RWPE1 (cell line): ENCODE measurements at places on chromosomes 1 and 21.

GRCh38 chr21:38780879-38781278 lies 24.9 kb upstream of the ETS2 start:
- no peak for DNase-seq

DNA sequence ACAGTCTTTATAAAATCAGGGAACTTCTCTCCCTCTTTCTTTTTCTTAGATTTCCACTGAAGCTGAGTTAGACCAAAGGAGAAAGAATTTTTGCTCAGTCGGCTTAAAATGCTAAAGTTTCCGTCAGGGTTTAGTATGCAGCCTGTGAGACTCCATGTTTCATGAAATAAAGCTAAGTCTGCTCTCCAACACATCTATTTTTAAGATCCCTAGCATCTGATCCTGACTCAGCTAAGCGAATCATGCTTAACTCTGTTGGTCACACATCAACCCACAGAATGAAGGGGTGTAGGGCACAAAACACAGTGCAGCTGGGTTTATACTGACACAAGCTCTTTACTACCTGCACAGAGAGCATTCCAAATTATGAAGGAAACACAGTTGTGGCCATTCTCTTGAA lies 102.4 kb upstream of the ZNF281 start:
- DNase-seq = peak; percentile 66

GRCh38 chr1:168708698-168709404 lies 20.2 kb downstream of the DPT start:
- no peak for DNase-seq

DNA sequence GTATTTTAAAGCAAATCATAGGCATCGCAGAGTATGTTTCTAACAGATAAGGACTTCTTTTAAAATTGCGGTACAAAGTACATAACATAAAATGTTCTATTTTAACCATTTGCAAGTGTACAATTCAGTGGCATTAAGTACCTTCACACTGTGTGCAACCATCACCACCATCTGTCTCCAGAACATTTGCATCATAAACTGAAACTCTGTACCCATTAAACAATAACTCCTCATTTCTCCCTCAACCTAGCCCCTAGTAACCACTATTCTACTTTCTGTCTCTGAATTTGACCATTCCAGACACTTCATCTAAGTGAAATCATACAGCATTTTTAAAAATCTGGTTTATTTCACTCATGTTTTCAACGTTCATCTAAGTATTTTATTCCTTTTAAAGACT lies 16.6 kb upstream of the ATF3 start:
- no peak for DNase-seq

DNA sequence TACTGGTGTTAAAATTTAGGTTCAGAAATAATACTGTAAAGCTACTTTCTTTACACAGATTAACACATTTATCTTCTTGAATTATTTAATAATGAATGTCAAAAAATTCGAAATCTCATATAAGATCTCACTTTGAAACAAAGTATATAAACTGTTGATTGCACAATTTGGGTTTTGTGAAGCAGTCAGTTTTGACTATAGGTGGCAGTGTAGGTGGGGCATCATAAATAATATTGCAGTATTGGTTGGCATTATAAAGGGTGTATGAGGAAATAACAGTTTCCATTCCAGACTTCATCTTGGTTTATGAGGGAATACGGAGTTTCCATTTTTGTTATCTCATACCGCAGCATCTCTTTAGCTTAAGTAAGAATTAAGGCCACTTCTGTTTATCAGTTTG lies 49.9 kb downstream of the SUCO start:
- DNase-seq = peak; percentile 2

DNA sequence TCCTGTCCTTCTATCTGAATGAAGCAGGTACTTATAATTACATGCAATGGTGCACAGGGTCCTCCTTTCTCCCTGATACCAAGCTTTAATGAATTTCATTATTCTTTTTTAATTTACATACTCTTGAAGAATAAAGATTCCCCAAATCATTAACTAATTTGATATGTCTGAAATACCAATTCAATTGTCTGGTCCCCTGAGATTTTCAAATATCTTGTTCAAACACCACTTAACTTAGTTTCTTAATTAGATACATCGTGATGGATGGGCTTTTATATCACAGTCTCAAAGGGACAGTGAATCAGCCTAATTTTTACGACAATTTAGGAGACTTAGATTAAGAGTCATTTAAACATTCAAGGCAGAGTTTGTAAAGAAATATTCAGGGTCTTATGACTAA lies 1054.6 kb downstream of the PLA2G4A start:
- DNase-seq = no peak

DNA sequence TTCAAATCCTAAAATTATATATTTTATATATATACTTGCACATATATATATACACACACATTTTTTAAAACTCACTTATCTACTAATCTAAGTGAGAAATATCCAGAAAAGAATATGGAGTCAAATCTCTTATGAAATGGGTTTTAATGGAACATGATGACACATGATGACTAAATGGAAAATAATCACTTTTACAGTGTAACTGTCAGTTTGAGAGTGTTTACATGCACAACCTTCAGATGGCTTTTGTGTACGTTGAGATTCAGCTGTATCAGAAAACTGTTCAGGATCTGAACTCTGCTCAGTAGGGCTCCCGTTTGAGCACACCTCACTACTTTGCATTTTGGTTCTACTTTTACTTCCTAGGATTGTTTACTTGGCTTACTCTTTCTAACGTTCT lies 189.8 kb downstream of the DNAH14 start:
- DNase-seq = peak; percentile 3

- DNase-seq = no peak
Measured at GRCh38 chr1:193540511-193540910, 354.1 kb upstream of the B3GALT2 start.

GRCh38 chr1:214314178-214314843 lies 33.4 kb downstream of the SMYD2 start:
- no peak for DNase-seq

DNA sequence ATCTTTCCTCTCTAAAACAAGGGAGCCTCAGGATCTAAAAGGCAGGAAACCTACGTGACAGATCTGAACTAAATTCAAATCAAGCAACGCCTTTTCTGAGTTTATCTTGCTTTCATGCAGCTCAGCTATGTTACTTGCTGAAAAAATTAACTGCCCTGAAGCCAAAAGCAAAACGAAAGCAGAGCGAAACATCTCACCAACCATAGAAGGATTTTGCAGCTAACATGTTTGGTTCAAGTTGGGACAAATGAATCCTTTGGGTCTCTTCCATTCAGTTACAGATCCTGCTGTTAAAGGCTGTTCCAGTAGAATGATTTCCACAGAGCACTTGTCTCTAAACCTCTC lies 482 bp downstream of the SLC2A5 start:
- DNase-seq = no peak

GRCh38 chr1:108130794-108131193 lies 69.3 kb downstream of the SLC25A24 start:
- DNase-seq = no peak

DNA sequence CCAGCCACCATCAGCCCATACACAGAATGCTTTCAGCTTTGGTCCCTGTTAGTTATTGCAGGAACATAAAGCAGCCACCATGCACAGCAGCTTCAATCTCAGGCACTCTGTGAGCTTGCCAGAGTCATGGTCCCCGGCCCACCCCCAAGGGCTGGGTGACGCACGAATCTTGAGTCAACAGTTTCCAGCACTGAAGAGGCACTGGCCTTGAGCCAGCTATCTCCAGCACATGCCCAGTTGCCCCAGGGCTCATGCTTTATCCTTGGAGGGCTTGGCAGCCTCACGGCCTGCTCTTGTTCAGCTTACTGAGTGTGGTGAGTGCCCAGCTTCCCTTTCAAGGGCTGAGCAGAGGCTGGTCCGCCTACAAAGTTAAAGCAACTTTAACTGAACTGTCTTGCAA lies 200.7 kb upstream of the RAB4A start:
- peak; percentile 81 for DNase-seq

- DNase-seq = no peak
Measured at GRCh38 chr21:39180429-39181019, 2.7 kb downstream of the PSMG1 start.

DNA sequence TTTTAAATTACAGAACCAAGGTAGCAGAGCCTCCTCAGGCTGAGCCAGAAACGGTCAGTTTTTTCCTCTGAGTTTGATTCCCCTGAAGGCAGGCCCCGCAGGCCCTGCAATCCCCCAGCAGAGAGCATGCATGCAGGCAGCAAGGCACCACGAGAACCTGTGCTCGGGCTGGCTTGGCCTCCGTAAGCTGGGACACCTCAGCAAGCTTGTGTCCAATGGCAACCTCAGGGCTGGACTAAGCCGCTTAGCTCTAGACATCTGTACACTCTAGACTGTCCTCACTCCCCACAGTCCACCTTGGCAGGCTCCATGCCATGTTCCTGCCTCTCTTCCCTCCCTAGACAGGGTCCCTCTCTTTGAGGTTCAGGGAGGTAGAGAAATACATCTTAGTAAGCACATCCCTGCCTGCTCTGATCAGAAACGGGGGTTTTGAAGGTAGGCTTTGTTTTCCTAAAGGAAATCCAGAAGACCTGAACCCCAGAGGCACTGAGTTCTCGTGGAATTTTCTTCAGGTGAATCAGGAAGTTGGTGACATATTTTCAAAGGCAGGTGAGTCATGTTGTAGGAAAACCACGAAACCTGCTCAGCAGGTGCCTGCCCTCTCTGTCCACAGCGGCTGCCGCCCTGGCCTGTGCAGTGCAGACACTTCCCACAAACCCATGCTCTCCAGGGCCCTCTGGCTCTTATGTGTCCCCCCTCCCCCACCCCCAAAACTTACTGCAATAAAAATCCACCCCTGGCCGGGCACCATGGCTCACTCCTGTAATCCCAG lies 7.0 kb downstream of the TMEM63A start:
- peak; percentile 84 for DNase-seq

DNA sequence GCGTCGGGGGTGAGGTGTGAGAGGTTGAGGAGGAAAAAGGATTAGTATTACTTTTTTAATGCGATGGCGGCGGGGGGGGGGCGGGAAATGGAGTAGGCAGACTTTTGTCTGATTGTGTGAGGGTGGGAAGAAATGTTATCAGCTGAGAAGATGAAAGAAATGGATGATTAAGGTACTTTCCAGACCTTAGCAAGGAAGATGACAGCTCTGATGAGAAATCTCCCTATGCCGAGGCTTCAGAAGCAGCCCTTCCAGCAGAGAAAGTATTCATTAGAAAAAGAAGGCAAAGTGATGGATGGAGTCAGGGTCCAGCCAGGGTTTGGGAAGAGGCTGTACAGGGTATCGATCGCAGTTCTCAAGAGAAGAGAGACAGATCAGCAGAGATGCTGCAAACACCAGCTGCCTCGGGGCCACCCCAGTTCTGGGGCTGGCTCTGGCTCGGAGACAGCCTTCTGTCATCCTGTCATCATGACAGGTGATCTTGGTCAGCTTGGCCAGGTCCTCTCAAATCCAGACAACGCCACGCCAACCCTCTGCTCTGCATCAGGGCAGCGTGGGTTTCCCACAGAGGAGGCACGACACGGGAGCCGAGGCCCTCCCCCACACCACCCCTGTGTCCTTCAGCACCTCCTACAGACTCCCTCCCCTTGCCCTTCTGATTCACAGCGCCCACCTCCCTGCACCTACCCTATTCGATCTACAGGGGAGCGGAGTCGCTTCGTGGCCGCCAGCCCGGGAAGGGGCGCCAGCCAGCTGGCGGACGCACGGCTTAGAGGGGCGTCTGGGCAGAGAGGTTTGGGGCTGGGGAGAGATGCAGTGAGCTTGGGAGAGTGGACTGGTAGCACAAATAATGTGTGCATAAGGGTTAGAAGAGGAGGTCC lies 674 bp upstream of the ATXN7L2 start:
- no peak for DNase-seq

DNA sequence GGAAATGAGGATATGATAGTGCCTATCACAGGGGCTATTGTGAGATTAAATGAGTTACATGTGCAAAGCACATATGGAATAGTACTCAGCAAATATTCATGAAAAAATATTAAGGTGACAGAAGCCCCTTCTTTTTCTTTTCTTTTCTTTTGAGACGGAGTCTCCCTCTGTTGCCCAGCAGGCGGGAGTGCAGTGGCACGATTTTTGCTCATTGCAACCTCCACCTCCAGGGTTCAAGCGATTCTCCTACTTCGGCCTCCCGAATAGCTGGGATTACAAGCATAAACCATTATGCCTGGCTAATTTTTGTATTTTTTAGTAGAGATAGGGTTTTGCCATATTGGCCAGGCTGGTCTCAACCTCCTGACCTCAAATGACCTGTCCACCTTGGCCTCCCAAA lies 139.4 kb downstream of the HIVEP3 start:
- DNase-seq = no peak

GRCh38 chr1:31755850-31756492 lies 8.2 kb downstream of the ADGRB2 start:
- no peak for DNase-seq

GRCh38 chr1:12541274-12542137 lies 76.5 kb downstream of the DHRS3 start:
- DNase-seq = no peak
